ENCODE measurements at places on chromosomes 13 and 19.
A peak's percentile ranks its signal among the peaks of the same experiment; 100 is the strongest.

DNA sequence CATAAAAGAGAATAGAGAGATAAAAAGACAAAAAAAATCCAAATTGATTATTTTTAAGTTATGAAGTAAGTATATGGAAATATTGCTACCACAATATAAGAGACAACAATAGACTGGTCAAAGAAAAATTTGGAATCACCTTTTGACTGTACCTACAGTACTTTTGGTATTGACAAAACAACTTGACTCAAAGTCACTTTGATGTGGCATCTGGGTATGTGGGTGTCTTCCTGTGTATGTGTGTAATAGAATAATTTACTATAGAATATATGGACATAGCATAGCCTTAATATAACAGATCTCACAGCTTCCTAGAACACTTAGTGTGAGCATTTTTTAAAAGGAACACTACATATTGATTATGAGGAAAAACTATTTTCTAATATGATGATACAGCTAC lies 1016.2 kb upstream of the PCDH20 start:
- no peak for DNase-seq

DNA sequence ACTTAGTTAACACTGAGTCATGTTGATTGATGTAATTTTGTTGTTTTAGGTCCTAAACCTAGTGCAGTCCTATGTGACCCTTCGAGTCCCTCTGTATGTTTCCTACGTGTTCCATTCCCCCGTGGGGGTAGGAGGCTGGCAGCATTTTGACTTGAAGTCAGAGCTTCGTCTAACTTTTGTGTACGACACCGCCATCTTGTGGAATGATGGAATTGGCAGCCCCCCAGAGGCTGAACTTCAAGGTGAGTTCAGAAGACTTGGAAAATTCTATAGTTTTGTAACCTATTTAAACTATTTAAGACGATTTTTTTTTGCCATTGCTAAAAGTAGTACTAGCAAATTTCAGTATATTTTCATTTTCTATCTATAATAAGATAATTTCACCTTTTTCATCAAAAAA lies 117.9 kb downstream of the STOML3 start:
- DNase-seq = peak; percentile 25

DNA sequence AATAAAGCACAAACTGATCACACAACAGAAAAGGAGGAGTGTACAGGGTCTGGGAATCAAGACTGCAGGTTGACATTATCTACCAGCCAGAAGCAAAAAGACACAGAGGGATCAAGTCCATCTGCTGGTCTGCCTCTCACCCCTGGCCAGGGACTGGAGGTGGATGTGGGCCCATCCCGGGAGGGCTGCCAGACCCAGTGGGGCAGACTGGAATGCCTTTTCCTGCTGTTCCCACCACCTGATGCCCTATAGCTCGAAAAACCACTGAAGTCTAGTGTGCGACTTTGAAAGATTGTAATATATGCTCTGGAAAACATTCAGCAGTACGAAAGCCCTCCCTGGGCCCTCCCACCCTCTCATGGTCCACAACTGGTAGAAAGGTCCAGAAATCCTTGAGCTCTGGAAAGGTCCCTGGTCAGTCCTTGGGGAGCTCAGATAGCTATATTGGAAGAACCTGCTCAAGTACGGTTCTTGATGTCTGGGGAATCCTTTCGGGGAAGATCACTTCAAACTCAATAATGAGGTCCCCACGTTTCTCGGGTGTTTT lies 2.6 kb downstream of the DNAJB1 start:
- DNase-seq = no peak

GRCh38 chr19:16586991-16587832 lies 15.0 kb upstream of the SLC35E1 start:
- DNase-seq = peak; percentile 64

DNA sequence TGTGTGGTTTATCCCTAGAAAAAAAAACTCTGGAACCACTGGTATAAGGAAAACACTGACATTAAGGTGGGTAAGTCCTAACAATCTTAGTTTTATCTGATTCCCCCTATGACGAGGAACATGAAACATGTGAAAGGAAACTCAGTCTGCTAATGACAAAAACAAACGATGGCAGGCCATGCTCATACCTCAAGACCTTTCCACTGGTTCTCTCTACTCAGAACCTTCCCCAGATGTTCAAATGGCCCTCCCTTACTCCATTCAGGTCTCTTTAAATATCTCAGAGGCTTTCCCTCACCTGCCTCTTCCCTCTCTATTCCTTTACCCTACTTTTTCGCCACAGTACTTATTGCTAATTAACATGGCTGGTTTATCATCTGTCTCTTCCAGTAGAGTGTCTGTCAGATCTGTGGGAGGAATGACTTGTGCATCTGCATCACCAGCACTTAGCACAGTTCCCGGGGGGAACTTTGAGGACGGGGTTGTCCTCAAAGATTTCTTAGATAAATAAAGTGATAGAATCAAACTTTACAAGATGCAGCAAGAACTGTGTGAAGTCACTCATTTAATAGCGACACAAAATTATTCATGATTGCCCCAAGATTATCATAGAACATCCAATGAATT lies 1.5 kb downstream of the TUBGCP3 start:
- DNase-seq = no peak

DNA sequence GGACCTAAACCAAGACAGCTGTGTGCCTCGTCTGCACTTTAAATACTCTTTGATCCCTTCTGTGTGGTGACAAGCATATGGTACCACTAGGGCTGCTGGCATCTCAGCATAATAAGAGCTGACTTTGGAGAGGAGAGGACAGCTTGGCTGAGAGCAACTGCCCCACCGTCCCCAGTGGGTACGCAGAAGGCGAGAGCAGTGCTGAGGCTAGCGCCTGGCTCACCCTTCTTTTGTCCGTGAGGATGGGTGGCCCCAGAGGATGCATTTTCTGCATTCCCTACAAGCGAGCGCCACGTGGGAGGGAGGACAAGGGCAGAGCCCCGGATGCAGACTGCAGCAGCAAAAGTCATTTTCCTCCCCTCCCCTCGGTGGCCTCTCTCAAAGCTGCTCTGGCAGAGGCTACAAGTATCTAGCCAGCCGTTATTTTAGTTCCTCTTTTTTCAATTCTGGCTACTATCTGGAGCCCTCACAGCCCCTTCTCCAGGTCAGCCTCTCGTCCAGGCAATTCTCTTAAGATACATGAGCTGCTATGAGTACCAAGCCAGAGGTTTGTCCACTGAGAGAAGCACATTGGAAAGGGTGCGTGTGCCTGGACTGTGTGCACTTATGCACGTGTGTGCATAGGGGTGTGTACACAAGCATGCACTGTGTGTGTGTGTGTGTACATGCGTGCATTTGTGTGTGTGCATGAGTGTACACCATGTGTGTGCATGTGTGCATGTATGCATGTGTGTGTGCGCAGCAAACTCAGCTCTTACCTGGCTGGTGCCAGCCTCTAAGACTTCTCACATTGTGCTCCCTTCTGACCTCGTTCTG lies 51.3 kb downstream of the RAB20 start:
- no peak for DNase-seq

- peak; percentile 15 for DNase-seq
Observed at GRCh38 chr19:10544242-10544752, 593 bp downstream of the ATG4D start.

DNA sequence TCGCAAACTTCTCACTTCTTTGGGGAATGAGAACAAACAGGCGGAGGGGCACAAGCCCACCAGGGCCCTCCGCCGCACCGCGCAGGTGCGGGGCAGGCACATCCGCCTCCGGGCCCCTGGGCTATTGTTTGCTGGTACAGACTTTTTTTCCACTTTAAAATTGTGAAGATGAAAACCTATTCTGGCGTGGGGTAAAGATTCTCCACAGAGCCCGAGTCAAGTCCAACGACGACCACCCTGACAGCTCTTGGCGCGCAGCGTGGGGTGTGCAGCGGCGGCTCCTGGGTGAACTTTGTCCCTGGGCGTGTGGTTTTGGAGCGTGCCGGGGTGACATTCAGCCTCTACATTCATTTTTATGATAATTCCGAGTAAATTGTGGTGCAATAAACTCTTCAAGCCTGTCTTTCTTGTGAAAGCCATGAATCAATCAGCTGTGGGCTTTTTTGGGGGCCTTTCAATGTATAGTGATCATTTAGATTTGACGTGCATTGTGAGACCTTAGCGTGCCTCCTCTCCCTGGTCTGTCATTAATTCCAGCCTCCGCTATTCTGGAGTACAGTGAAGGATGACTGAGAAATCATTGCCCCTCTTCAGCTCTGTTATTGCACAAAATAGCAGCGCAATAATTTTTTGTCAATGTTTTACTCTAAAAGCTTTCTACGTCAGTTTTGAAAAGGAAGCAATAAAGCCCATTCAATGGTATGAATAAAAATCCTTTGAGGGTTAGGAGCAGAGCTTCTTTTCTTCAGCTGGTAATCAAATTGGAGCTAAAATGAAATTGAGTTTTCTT lies 90.0 kb downstream of the TEX29 start:
- DNase-seq = no peak

DNA sequence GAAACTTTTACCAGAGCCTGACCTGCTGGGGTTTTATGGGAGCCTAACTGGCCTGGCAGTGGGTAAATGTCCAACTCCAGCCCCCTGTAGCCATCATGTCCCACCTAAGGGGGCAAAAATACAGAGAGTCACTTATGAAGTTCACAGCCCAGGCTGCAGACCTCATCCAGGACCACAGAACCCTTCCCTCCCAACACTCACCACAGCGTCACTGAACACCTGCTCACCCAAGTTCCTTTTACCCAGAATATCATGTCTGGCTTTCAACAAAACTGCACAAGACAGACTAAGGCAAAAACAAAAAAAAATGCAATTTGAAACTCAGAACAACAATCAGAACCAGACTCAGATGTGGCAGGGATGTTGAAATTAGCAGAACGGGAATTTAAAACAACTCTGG lies 6.4 kb downstream of the CEACAM3 start:
- no peak for DNase-seq

DNA sequence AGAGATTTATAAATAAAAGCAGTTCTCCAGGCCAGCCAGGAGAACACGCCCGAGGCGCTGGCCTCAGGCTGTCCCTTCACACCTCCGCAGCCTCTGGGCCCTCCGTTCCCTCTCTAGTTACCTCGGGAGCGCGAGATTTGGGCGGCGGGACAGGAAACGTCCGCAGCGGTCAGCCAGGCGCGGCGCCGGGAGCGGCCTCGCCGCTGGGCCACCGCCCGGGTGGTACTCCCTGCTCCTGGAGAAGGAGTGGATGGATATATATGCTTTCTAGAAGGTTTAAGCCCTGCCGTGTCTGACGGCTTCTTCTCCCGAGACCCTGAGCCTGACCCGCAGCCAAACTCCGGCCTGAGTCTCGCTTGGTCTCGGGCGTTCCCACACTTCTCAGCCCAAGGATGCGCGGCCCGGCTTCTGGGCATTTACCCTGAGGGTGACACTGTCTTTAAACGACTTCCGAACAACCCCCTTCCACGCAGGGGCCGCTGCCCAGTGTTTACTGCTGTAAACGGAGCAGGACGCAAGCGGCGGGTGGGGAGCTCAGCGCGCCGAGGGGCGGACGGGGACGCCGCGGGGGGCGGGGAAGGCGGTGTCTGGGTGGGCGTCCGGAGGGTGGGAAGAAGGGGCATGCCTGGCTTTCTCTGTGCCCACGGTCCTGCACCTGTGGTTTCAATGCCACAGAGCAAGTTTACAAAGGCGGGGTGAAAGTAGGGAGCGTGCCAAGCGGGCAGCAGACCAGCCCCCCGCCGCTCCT lies 2.0 kb upstream of the ZIC2 start:
- DNase-seq = no peak

DNA sequence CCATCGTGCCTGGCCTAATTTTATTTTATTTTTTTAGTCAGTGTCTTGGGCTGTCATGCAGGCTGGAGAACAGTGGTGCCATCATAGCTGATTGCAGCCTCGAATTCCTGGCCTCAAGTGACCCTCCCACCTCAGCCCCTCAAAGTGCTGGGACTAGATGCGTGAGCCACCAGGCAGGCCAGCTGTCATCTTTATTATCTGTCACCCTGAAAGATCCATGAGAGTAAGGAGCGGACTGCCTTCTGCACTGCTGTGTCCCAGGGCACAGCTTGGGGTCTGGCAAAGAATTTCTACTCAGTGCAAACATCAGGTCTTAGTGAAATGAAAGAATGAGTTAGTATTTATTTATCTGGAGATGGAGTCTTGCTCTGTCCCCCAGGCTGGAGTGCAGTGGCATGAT lies 9.5 kb upstream of the TLE5 start:
- no peak for DNase-seq

- DNase-seq = no peak
Observed at GRCh38 chr19:38557205-38557799, 60.5 kb downstream of the MAP4K1 start.

GRCh38 chr19:36079389-36079945 lies 24.8 kb downstream of the WDR62 start:
- no peak for DNase-seq

DNA sequence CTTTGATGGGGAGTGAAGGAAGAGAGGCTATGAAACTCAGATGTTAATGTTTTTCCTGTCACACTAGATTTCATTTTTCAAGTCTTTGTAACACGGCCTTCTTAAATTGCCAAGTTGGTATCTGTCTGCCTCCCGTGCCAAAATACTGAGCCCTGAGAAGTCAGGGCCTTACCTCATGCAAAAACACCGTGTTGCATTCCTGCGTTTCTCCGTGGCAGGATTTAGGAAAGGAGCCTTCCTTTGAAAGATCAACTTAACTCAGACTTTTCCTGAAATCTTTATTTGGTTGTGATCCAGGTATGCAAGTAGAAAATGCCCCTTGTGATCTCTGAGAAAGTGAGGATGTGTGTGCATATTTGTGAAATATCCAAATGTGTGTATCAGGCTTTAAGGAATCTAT lies 1291.0 kb upstream of the SLC10A2 start:
- DNase-seq = no peak

DNA sequence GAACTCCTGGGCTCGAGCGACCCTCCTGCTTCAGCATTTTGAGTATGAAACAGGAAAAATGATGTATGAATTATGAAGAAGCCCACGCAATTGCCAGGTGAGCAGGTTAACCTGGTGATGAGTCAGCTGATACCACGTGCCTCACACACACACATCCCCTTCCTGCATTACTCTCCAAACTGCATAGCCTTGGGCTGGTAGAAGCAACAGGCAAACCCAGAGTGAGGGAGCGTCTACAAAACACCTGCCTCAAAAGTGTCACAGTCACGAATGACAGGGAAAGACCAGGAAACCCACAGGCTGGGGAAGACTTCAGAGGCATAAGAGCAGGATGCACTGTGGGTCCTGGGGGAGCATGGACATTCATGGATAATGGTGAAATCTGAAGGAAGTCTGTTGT lies 192.8 kb upstream of the IRS2 start:
- DNase-seq = no peak

DNA sequence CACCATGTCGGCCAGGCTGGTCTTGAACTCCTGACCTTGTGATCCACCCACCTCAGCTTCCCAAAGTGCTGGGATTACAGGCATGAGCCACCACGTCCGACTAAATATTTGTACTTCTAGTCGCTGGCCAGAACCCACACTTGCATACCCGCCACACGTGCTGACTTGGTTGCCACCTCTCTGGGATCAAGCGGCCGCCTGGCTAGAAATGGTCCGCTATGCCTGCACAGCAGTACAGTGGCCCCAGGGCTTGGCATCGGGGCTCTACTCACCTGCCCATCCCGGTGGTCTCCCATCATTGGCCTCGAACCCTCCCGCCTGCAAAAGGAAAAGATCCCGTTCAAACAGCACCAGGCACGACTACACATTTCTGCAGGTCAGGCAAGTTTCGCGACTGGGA lies 23.7 kb upstream of the TINCR start:
- DNase-seq = no peak

Measured in stimulated activated CD4-positive, alpha-beta T cell treated with anti-CD3 and anti-CD28 coated beads, Interleukin-1b, Interleukin-23, amount 100 ng/mL, for 48 hours (primary cell).